ENCODE measurements at places on chromosomes 16 and 17.

DNA sequence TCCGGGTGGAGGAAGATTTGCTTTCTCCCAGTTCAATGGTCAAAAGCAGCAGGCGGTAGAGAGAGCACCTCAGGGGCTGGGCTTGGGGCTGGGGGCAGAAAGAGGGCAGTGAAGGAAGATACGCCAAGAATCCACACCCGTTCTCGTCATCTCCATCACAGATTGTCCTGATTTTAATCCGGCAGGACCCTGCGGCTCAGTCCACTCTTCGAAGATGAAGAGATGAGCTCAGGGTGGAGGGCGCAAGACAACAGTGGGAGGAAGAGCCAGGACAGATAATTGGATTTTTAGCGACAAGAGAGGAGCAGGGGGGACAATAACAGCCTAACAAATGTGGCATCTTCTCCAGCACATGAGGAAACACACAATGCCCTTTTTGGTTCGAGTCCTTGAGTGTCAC, 165.9 kb downstream of the SDK2 start:
- DNase-seq: no peak

- no peak for DNase-seq
Observed at GRCh38 chr16:24700549-24701392, 28.7 kb upstream of the TNRC6A start.

DNA sequence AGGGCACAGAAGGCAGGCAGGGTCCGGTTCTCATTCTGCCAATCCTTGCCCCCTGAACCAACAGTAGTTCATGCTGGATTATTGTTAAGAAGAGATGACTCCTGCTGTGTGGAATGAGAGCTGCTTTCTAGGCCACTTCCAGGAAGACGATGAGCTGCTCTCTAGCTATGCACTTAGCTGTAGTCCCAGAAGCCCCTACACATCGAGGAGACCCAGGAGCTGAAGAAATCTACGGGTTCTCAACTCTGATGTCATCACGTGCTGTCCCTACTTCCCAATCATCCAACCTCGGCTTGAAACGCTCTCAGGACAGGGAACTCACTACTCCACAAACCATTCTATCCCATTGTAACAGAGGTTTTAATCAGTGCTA, 29.0 kb upstream of the EMP2 start:
- DNase-seq: no peak

DNA sequence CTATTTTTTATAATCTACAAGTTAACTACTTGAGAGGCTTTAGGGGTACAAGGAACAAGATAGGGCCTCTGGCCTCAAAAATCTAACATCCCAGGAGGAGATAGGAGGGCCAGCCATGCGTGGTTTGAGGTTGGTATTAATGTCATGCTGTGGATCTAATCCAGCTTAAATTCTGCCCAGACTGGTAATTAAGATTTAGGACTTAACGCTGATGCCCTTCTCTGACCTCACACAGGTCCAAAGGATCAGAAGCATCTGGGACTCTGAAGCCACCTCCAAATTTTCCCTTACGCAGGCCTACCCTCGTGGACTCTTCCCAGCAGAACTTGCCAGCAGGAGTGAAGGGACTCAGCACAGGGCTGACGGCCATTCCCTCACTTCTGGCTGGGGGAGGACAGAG, 15.1 kb downstream of the SLC6A4 start:
- DNase-seq: no peak

DNA sequence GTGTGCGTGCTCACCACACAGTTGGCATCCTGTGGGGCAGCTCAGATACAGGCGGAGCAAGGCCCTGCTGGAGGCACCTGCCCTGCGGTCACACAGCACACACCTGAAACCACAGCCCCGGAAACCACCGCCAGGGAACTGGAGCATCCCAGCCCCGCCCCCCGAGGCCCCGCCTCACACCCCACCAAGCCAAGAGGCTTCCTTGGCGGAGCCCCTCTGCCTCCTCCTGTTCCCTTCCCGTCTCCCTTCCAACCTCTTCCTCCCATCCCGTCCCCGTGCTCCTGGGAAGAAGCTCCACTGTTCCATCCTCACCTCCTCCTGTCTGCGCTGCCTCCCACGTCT, 205.5 kb downstream of the NTN1 start:
- no peak for DNase-seq

DNA sequence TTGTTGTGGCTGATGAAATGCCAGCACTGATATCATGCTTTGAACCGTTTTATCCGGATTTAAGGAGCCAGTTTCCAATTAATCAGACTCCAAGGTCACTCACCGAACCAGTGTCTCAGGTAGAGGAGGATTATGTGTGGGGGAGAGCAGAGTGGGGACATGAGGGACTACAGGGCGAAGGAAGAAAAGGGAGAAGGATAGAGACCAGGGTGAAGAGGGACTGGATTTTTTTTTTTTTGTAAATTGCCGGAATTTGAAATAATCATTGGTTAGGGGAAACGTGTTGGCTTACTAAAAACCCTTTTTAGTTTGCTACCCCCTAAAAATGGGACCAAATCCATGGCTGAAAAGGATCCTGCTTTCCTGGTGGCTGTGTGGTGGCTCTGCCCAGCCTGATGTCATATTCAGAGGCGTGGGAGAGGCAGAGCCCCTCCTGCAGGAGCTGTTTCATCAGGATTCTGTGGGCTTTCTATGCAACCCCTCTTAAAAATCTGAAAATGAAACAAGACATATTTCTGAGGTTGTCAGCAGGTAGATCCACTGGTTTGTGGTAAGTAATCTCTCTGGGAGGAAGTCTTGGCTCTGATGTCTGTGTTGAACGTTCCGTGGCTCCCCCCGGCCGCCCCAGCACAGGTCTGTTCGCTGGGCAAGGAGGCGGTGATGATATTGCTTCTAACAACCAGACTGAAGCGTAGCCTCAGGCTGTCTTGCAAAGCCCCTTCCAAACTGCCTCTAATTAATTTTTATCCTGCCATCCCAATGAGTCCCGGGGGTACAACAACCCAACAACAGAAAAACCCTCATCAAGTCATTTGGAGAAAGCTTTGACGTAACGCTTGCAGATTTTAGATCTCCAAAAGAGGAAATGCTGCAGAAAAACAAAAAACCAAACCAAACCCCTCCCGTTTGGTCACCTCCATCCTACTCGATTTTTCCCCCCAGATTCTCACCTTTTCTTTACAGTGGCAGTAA, 143.0 kb upstream of the ZFHX3 start:
- no peak for DNase-seq

DNA sequence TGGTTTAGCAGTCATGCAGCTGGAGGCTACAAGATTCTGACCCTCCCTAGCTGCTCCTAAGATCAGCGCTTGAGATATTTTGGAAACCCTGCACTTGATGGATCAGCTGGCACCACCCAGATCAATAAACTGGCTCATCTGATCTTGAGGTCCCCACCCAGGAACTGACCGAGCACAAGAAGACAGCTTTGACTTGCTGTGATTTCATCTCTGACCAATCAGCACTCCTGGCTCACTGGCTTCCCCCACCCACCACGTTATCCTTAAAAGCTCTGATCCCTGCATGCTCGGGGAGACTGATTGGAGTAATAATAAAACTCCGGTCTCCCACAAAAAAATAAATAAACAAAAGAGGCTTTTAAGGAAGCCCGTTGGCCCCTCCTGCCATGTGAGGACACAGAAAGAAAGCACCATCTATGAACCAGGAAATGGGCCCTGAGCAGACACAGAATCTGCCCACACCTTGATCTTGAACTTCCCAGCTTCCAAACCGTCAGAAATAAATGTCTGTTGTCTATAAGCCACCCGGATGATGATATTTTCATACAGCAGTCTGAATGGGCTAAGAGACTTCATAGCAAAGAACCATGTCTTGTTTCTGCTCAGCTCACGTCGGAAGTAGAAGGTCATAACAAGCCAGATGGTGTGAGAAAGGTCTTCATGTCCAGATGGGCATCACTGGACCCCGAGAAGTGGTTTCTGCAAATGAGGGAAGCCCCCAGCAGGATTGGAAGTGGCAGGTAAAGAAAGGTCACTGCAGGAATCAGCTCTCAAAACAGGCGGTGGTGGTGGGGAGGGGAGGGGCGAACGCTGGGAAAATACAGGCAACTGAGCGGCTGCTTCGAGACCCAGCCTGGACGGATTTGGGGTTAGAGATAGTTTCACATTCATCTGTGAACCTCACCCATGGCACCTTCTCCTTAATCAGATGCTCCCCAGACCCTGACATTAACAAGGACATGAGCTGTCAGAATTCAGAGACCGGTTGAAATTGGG, 19.8 kb upstream of the RPH3AL start:
- DNase-seq: no peak

DNA sequence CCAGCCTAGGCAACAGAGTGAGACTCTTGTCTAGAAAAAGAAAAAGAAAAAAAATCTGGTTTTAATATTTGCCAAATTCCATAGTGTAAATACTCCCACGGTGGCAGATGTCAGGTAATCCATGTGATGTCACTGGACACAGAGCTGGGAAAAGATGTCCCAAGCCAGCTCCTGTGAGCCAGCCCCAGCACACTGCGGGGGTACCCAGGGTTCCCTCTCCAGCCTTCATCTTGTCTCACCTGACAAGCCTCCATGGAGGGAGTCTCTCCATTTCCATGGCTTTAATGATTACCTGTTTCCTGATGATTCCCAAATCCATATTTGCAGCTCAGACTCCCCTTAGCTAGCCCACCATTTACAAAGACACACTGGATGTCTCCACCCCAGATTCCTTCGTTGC, 4.6 kb downstream of the CD300LB start:
- no peak for DNase-seq

GRCh38 chr16:89749637-89750036, 28.3 kb downstream of the ZNF276 start:
- DNase-seq: peak; percentile 72

DNA sequence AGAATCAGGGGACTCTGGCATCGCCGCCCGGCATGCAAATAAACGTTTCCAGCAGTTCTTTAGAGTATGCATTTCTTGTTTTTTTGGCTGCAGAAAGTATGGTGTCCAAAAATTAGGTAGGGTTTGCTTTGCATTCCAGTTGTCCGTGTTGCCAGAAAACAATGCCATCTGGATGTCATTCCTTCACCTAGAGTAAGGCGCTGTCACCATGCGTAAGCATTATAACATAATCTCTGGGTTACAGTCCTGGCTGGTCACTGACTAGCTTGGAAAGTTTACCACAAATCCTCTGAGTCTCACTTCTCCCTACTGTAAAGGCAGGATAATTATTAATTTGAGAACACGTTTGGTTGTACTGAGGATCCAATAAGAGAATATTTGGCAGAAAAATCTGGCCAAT, 457.7 kb downstream of the XYLT1 start:
- no peak for DNase-seq

- DNase-seq: no peak
Observed at GRCh38 chr16:4184038-4184702, 57.7 kb downstream of the SRL start.

GRCh38 chr16:25707982-25708583, 16.3 kb downstream of the HS3ST4 start:
- DNase-seq: peak; percentile 44

- DNase-seq: no peak
Observed at GRCh38 chr17:27488231-27488630, 32.0 kb downstream of the KSR1 start.

DNA sequence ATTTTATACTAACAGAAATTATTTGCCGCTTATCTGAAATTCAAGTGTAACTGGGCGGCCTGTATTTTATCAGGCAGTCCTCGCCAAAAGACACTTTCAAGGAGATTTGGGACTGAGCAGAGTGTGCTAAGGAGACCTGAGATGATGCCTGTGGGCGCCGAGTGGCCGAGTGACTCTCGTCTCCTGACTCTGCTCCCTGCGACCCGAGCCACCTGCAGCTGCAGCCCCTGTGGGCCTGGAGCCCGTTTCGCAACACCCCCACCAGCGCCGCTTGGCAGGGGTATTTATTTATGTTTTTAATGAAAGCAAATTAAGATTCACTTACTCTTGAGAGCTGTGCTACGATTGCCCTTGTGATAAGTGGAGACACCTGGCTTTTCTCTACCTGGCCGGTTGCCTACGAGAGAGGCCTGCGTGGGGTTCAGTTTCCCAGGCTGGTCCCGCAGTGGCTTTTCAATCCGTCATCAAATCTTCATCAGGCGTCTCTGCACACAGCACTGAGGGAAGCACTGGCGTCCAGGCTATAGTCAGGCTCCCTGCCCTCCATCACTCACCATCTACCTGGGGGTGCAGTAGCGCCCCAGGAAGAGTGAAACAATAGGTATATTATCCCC, 124.0 kb downstream of the SEC14L1 start:
- no peak for DNase-seq

- no peak for DNase-seq
Observed at GRCh38 chr16:82924075-82924854, 297.5 kb downstream of the CDH13 start.

DNA sequence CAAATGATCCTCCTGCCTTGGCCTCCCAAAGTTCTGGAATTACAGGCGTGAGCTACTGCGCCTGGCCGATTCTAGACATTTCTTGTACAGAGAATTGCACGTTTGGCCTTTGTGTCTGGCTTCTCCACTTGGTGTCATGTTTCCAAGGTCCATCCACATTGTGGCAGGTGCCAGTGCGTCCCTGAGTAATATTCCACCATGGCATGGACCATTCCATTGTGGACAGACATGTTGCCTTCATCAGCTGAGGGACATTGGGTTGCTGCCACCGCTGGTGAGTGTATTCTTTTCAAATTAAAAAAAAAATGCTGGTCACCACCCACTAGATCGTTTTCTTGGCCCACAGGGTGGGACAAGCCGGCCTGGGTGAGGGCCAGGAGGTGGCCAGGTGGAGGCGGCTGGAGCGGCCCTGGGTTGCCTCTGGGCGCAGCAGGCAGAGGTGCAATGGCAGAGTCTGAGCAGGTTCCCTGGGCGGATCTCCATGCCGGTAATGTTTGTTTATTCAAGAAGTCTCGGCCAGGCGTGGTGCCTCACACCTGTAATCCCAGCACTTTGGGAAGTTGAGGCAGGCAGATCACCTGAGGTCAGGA, 274.1 kb downstream of the SEC14L1 start:
- DNase-seq: no peak

DNA sequence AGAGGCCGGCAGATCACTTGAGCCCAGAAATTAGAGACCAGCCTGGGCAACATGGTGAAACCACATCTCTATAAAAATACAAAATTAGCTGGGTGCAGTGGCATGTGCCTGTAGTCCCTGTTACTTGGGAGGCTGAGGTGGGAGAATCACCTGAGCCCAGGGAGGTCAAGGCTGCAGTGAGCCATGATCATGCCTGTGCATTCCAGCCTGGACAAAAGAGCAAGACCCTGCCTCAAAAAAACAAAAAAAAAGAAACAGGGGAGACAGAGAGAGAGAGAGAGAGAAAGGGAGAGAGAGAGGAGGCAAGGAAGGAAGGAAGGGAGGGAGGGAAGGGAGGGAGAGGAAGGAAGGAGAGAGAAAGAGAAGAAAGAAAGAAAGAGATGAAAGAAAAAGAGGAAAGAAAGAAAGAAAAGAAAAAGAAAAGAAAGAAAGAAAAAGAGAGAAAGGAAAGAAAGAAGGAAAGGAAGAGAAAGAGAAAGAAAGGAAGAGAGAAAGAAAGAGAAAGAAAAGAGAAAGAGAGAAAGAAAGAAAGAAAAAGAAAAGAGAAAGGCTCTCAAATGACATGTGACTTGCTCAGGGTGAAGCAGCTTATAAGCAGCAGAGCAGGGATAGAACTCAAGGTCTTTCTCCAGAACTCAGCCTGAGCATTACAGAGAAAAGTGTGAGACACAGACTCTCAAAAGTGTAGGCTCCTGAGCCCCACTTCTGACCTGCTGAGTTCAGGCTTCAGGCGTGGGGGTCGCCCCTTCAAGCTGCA, 15.5 kb downstream of the CX3CL1 start:
- no peak for DNase-seq

Data from KBM-7 (cell line).